HepG2 (cell line): ENCODE measurements at places on chromosomes 13 and 19. TPM values are rescaled to one million over a fixed set of nuclear protein-coding genes. Genes with fewer than 3 reads are reported as not detected.

- H3K36me3 ChIP-seq, result no peaks in the 10 kb centered on the region
- no peak overlapping the region for H3K27ac ChIP-seq
- no peak for DNase-seq
- no peaks in the 10 kb centered on the region; the same call in 2 of the 3 replicates for H3K27me3 ChIP-seq
Measured at GRCh38 chr13:52832313-52832712, 16.1 kb downstream of the PCDH8 start.

- H3K27me3 ChIP-seq, result no peaks in the 10 kb centered on the region
- H3K36me3 ChIP-seq, result no peaks in the 10 kb centered on the region
- H3K4me3 ChIP-seq, result no peak overlapping the region
Measured at GRCh38 chr13:94329277-94329676, 150.2 kb downstream of the DCT start.

Gene CEACAM21
- not detected in 2 replicates for total RNA-seq

Gene ZNF813
- total RNA-seq, result 8.9 and 14.9 TPM in 2 replicates

GRCh38 chr19:45601524-45602374 is at the start of gene GPR4:
Gene GPR4, minus strand, starts transcription at chr19:45602212. Its CDS starts 10,346 bp downstream, at chr19:45591866.
- H3K27ac ChIP-seq, result no peak within 1 kb of the TSS
- H3K27me3 ChIP-seq, result peaks cover 7% of the 10 kb centered on the region
- DNase-seq, result no peak
- H3K36me3 ChIP-seq, result no peaks in the 10 kb centered on the region
- H3K4me3 ChIP-seq, result no peak within 1 kb of the TSS

- H3K4me1 ChIP-seq, result peaks cover 58% of the 10 kb centered on the region
- no peaks in the 10 kb centered on the region for H3K36me3 ChIP-seq
- H3K4me3 ChIP-seq, result no peak overlapping the region
- no peaks in the 10 kb centered on the region; the same call in 1 of the 2 replicates for H3K27me3 ChIP-seq
- no peak for DNase-seq
Measured at GRCh38 chr13:51645154-51645650, 60.9 kb downstream of the WDFY2 start.

DNA sequence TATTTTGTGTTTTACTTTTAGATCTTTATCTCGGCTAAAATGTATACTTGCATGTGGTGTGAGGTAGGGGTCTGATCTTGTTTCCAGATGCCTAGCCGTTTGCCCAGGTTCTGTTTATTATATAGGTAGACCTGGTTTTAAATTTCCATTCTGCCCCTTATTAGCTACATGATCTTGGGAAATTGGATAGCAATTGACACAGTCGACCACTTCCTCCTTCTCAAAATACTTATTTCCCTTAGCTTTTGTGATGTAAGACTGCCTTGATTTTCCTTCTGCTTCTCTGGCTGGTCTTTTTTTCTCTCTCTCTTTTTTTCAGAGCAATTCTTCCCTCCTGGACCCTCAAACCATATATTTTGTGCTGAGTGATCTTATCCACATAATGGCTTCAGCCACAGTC is 3.0 kb upstream of the PGLYRP1 start:
- H3K4me3 ChIP-seq, result no peak overlapping the region
- H3K4me1 ChIP-seq, result peaks cover 19% of the 10 kb centered on the region
- no peaks in the 10 kb centered on the region for H3K27me3 ChIP-seq
- no peak overlapping the region for H3K27ac ChIP-seq

- H3K27ac ChIP-seq, result no peak overlapping the region
- no peaks in the 10 kb centered on the region for H3K4me1 ChIP-seq
- DNase-seq, result no peak
- H3K4me3 ChIP-seq, result no peak overlapping the region
Measured at GRCh38 chr19:46730187-46730586, 13.3 kb upstream of the PRKD2 start.

DNA sequence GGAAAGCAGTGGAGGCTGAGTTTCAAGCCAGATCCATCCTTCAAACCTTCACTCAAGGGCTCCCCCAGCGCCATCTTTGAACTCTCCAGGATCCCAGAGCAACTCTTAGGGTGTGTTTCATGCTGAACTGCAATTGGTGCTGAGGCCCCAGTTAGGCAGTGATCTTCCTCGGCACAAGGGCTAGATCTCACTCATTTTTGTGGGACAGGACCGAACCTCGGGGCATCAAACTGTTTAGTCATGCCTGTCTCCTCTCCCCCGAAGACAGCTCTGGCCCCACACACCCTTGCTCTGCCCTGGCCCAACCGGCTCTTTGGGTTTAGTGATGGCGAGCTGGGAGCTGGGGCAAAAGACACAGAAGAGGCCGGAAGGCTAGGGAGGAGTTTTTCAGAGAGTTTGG is 115.1 kb downstream of the NUFIP1 start:
- H3K4me1 ChIP-seq, result peaks cover 22% of the 10 kb centered on the region
- H3K27ac ChIP-seq, result no peak overlapping the region
- H3K27me3 ChIP-seq, result no peaks in the 10 kb centered on the region; the same call in 2 of the 3 replicates
- DNase-seq, result no peak
- no peaks in the 10 kb centered on the region for H3K36me3 ChIP-seq

Gene NANOS3
- not detected in 2 replicates for total RNA-seq

DNA sequence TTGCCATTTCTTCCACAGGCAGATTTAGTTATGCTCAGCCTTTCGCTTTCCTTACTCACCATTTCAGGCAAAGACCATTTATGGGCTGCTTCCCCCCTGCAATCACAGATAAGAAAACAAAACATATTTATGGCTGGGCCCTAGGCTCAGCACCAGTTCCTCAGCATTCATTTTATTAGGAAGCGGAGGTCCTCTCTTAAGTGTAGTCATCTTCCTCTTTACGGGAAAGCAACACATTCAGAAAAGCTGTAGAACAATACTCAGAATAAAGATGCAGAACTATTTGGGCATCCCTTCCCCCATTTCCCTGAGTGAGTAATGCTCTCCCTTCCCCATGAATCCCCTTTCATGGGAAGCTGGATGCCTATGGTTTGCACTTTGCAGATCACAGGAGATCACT is 27.9 kb downstream of the FLT1 start:
- H3K4me1 ChIP-seq, result no peaks in the 10 kb centered on the region
- H3K27me3 ChIP-seq, result 0 out of 3 replicates have a peak, but pooled peaks cover 6% of the 10 kb centered on the region
- no peak overlapping the region for H3K27ac ChIP-seq

DNA sequence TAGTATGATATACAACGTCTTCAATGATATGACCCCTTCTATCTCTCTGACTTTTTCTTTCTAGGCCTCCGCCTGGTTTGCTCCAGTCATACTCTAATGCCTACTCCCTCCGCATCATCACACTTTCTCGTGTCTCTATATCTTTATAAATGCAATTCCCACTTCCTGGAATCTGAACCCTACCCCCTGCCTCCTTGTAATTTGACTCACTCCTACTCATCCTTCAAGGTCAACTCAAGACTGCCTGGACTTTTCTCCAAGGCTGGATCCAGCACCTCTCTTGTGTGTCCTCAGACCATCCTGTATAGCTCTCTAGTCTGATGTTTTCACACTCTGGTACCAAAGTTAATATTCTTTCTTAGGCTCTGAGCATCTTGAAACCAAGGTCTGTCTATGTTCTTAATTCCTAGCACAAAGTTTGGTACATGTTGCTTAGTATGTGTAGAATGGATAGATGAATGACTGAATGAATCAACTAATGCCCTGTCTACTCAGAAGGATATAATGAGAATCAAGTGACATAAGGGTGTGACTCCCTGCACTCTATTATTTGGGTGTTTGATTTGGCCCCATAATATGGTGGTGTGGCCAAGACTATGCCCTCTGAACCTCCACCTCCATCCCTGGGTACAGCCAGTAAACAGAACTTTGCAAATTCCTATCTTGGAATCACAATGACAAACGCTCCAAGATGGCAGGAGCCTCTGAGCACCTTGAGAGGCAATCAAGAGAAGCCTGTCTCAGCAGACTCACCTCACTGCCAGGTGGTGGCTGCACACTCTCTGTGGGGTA is 74.3 kb upstream of the SERP2 start:
- H3K4me1 ChIP-seq, result no peaks in the 10 kb centered on the region
- H3K27ac ChIP-seq, result no peak overlapping the region
- no peak for DNase-seq
- H3K4me3 ChIP-seq, result no peak overlapping the region
- H3K36me3 ChIP-seq, result no peaks in the 10 kb centered on the region

DNA sequence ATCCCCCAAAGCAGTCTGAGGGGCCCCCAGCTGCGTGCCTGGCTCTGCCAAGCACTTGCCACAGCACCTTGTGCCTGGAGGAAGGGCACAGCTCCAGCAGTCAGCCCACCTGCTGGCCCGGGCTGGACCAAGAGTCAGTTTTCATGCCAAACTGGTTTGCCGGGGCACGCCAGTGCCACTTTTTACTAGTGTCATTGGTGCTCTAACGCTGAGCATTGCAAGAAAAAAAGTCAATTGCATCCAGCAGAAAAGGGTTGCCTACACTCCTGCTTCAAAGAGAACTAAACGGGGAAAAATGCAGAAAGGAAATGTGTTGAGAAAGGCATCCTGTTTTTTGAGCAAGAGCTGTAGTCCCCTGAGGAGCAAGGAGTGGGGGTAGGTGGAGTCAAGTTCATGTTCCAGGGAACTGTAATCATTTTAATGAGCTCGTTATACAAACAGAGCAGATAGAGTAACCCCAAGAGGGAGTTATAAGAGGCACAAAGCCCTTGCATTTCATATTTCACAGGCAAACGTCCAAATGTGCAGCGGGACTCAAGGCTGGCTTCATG is 68.4 kb downstream of the F2RL3 start:
- DNase-seq, result no peak
- no peak overlapping the region for H3K27ac ChIP-seq
- H3K27me3 ChIP-seq, result peaks cover 5% of the 10 kb centered on the region; the same call in 2 of the 3 replicates
- H3K4me1 ChIP-seq, result peaks cover 13% of the 10 kb centered on the region; the same call in 1 of the 2 replicates
- no peaks in the 10 kb centered on the region for H3K36me3 ChIP-seq
